ENCODE measurements at places on chromosomes 7 and 10.

GRCh38 chr7:43516581-43517342 is 66.1 kb upstream of the STK17A start:
- no peak for DNase-seq

- DNase-seq, result no peak
Observed at GRCh38 chr10:78663721-78664120, 405.0 kb upstream of the ZMIZ1 start.

GRCh38 chr10:108685863-108686531 is 1237.3 kb downstream of the XPNPEP1 start:
- no peak for DNase-seq

- no peak for DNase-seq
Observed at GRCh38 chr10:10873289-10873688, 144.4 kb upstream of the CELF2 start.

DNA sequence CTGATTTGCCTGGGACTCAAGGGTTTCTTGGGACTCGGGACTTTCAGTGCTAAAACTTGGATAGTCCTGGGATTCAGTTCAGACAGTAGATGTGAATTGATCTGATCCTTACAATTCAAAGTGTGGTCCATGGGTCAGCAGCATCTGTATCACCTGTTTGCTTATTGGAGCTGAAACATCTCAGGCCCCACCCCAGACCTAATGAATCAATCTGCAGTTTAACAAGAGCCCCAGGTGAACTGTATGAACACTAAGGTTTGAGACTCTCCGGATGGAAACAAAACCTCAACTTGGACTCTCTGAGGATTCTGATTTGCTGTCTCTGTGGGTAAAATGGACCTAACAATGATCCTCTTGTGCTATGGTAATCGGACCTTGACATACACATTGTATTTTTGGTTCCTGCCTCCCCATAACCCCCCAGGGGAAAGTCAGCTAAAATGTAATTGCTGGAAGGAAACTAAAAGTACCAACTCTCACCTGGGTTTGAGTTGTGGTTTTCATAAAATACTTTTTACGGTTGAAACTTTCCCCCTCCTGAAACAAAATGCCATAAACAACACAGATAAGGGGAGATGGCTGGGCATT is 11.7 kb downstream of the CYP26A1 start:
- no peak for DNase-seq

GRCh38 chr10:43852149-43852548 is 203.5 kb upstream of the ZNF32 start:
- no peak for DNase-seq

All from esophagus squamous epithelium (tissue), 5 donors.